ENCODE measurements at places on chromosomes 11 and 22.

DNA sequence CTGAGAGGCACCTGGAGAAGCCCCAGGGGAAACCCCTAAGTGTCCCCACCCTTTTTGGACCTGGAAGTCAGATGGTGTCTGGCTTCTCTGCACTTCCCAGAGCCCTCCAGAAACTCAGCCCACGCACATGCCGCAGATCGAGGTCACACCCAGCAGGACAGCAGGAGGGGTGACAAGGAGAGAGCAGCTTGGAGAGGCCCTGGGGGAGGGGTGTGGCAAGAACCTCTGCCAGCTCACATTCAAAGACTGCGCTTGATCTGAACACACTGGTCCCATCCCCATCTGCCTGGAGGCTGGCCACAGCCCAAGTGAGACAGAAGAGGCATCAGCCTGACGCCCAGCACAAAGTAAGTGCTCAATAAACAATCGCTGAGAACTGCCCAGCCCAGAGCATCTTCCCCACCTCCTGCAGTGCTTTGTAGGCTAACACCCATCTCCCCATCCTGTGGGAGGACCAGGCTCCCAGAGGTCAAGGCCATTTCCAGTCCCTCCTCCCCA is 21.4 kb downstream of the TMPRSS6 start:
- no peak for DNase-seq

DNA sequence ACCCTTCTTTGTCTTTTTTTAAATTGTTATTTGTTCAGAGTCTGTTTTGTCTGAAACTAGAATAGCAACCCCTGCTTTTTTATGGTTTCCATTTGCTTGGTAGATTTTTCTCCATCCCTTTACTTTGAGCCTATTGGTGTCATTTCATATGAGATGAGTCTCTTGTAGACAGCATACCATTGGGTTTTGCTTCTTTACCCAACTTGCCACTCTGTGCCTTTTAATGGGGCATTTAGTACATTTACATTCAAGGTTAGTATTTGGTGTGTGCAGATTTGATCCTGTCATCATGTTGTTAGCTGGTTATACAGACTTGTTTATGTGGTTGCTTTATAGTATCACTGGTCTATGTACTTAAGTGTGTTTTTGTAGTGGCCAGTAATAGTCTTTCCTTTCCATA is 28.0 kb downstream of the CCDC15 start:
- no peak for DNase-seq

DNA sequence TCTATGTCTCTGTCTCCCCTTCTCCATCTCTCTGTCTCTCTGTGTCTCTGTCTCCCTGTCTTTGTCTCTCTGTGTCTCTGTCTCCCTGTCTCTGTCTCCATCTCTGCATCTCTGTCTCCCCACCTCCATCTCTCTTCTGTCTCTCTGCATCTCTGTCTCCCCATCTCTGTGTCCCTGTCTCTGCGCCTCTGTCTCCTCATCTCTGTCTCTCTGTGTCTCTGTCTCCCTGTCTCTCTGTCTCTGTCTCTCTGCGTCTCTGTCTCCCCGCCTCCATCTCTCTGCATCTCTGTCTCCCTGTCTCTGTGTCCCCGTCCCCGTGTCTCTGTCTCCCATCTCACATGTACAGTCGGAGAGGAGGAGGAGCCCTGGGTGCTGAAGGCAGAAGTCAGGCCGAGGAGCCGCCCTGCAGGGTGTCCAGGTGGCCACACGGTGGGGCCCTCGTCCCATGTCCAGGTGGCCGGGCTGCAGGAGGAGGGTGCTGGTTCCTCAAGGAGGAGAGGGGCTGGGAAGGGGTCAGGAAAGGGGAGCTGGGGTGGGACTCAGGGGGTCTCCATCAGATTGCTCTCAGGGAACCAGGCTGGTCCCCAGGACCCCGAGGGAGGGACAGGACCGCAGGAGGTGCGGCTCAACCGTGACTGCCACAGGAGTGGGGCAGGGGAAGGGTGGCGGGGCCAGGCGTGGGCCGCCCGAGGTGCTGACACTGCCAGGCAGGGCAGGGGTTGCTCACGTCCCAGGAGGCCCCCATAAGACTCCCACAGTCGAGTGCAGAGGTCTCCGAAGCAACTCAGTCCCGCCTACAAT is 25.6 kb upstream of the TH start:
- DNase-seq: peak; percentile 36

DNA sequence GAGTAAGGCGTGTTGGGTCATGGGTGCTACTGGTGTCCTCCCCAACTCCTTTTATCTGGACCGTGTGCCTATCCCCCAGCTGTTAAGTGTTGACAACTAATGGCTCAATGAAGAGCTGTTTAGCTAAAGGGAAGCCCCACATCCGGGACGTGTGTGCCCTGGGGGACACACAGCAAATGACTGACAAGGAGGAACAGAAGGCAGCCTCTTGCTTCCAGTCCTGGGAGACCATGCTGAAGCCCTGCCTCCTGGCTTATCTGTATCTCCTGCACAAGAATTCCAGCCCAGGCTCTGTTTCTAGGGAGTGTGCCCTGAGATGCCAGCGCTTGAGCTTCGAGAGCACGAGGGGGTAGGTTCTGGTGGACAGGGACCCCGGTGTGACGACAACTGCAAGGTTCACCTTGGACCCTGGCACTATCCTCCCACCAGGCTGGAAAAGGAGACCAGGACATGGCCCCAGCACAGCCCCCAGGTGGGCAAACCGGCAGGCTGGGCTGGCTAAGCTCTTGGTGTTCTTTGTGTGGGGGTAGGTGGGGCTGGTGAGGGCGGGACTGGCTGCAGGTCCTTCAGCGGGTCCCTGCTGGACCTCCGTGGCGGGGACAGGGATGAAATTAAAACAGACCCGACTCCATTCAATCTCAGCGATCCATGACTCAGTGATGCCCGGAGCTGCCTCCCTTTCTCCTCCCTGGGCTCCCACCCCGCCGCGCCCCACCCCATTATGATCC is 21.0 kb downstream of the ASCL2 start:
- no peak for DNase-seq

DNA sequence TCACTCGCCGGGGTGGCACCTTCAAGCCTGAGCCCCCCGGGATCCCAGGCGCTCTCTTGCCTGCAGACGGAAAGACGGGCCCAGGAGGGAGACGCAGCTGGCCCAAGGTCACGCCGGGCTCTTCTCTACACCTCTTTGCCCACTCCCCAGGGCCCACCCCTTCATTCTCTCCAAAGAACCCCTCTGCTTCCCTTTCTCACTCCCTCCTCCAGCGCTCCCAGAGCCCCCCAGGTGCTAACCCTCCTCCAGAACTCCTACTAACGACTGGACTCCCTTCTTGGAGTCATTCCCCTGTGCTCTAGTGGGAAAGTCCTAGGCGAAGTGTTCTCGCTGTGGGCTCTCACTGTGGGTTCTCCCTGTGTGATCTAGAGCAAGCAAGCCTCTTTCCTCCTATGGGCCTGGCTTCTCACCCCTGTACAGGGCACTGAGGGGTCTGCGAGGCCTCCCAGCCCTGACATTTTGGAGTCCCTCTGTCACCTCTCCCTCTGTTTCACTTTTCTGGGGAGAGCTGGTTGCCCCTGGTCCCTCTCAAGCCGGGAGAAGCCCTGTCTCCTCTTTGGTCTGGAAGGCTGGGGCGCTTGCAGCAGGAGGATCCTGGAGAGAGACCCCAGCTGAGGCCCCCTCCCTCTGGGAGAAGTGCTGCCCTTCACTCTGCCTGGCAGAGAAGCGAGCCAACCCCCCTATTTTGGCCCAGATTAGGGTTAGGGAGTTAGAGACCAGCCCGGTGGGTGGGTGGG is 858 bp downstream of the OAF start:
- no peak for DNase-seq

DNA sequence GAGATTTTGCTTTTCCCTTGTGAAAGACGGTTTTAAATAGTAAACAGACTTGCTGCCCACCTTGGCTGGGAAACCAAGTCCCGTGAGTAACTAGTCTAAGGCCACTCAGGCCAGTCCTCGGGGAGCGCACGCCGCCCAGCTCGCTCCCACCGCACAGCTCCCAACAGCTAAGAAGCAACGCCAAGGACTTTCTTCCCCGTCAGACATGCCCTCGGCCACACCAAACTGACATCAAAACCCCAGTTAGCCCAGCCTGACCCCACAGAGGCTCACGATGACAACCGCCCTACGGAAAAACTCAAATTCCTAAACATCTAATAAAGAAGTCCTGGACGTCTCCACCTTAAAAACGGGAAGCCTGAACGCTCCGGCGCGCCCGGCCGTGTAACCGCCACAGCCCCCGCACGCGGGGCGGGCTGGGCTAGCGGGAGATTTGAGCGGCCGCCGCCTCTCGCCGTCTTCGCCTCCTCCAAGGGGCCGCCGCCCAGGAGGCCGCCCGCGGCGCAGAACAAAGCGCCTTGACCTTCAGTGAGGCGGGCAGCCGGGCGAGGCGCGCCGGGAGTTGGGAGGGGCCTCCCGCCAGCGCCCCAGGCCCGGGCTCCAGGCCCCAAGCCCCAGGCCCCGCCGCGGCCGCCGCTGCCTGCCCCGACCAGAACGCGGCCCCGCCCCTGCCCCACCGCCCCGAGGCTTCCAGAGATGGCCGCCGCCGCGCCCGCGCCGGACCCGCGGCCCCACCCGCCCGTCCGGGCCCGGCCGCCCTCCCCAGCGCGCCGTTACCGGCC is 486 bp downstream of the NAP1L4 start:
- peak; percentile 29 for DNase-seq

DNA sequence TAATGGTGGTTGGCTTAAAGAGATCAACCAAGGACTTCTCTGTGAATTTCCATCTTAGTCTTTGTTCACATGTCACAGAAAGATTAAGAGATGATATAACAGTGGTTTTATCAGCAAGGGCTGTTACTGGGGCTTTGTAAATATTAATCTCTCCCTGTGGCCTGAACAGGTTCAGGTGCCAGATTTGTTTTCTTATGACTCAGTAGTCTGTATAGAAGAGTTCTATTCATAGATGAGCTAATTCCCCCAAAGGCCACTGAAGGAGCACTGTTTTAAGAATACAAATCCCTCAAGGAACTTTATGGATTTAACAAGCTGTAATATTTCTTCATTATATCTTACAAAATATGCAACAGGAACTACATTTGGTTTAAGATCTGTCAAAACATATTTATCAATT is 50.4 kb downstream of the TCP11L1 start:
- DNase-seq: no peak

GRCh38 chr11:41522391-41522790 is 62.9 kb upstream of the LRRC4C start:
- no peak for DNase-seq

DNA sequence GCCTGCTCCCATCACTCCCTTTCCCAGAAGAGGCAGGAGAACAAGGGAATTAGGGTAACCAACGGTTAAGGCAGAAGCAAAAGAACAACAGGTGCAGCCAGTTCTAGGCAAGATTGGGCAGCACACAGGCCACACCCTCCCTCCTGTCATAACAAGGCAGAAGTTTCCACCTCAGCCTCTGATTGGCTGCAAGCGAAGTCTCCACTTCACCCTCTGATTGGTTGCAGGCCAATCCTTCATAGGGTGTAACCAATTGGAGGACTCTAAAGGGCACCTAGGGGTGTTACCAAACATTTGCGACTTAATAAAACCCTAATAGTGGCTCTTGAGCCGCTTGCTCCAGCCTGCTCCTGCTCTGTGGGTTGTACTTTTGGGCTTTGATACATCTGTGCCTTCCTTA is 153.8 kb downstream of the CACNA1I start:
- no peak for DNase-seq

GRCh38 chr11:24755260-24755839 is 258.5 kb downstream of the LUZP2 start:
- DNase-seq: no peak

- no peak for DNase-seq
These were observed 9.7 kb downstream of the DGKZ start for GRCh38 chr11:46356924-46357482.

- no peak for DNase-seq
These were observed 3.3 kb upstream of the BACE1 start for GRCh38 chr11:117319214-117319840.

- DNase-seq: no peak
These were observed 945 bp downstream of the ROBO3 start for GRCh38 chr11:124865902-124866851.

- no peak for DNase-seq
These were observed 63.7 kb upstream of the PARVG start for GRCh38 chr22:44116755-44117684.
